ENCODE measurements at places on chromosomes 4 and X.
A peak's percentile ranks its signal among the peaks of the same experiment; 100 is the strongest.

GRCh38 chr4:54278216-54278615 lies 49.1 kb downstream of the PDGFRA start:
- no peak for DNase-seq

DNA sequence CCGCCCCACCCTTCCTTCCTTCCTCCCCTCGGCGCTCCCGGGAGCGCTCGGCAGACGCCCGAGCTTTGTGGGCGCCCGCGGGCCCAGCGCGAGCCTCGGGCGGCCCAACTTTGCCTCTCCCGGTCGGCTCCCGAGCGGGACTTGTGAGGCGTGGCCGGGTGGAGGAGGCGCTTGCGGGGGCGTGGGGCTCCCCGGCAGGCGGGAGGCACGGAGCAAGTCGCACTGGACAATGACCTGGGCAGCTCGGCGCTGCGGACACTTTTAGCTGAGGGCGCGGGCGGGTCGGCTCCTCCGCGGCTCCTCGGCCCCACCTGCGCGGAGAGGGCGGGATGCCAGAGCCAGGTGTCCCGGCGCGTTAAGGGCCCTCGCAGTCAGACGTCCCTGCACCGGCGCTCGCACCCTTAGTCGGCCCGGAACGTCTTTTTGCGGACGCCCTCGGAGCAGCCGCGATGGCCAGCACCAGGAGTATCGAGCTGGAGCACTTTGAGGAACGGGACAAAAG lies 385 bp downstream of the DCLK2 start:
- DNase-seq: peak; percentile 11

GRCh38 chrX:10016519-10017132 lies 49.5 kb downstream of the CLDN34 start:
- DNase-seq: no peak

- DNase-seq: no peak
Measured at GRCh38 chr4:8516996-8517550, 63.1 kb upstream of the GPR78 start.

- peak; percentile 40 for DNase-seq
Measured at GRCh38 chr4:128600996-128601871, 208.3 kb upstream of the JADE1 start.

GRCh38 chr4:47933840-47934239 lies 19.5 kb upstream of the NFXL1 start:
- peak; percentile 47 for DNase-seq

DNA sequence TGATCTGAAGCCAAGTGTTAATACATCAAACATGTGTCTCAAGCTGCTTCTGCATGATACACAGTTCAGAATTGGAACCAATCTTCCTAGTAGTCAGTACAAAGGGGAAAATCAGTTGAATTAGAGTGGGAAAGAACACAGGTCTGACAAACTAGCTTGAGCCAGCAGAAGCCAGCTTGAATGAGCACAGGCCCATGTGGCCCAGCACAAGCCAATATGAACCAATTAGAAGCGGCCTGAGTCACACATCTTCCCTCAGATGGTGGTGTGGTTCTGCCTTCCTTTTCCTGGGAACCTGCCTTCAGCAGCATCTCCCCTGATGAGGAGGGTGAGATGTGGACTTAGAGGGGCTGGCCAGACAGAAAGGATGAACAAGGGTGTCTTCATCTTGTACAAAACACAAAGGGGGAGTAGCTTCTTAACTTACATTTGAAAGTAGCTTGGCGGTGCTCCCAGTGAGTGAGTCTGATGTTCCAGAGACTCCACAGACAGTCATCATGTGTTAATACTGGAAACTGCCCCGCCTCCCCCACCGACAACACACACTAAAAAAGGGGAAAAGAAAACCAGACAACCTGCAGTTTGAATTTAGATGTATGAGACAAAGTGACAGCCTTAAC lies 72.0 kb downstream of the FRMPD4 start:
- no peak for DNase-seq

DNA sequence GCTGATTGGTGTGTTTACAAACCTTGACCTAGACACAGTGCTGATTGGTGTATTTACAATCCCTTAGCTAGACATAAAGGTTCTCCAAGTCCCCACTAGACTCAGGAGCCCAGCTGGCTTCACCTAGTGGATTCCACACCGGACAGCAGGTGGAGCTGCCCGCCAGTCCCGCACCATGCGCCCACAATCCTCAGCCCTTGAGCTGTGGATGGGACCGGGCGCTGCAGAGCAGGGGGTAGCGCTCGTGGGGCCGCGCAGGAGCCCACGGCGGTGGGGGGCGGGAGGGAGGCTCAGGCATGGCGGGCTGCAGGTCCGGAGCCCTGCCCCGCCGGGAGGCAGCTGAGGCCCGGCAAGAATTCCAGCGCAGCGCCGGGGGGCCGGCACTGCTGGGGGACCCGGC lies 30.7 kb downstream of the MEPE start:
- DNase-seq: no peak

DNA sequence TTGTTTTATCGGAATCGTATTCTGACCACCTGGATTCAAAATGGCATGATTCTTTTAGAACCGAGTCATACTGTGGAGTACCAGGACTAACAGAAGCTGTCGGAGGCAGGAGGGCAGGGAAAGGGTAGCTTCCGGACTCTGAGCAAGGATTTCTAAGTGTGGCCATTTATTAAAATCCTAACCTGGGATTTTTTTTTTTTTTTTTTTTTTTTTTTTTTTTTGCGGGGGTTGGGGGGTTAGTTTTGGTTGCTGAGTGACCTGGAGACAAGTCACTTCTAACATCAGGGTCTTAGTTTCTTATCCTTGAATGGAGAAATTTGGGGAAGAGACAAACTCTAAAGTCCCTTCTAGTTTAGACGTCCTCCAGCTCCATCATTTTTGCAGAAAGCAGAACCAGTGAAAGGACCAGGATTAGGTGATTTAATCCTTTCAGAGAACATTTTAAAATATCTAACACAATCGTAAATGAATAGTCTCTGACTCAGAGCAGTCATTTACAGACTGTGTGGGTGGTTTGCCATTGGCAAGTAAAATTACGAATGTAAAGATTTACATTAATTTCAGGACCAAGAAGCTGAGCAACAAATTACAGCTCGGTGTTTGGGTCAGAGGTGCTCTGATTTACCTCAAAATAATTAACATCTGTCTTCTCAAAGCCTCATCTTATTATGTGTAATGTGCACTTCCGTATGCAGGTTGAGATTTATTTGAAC lies 7.3 kb downstream of the SLC25A5 start:
- DNase-seq: no peak

DNA sequence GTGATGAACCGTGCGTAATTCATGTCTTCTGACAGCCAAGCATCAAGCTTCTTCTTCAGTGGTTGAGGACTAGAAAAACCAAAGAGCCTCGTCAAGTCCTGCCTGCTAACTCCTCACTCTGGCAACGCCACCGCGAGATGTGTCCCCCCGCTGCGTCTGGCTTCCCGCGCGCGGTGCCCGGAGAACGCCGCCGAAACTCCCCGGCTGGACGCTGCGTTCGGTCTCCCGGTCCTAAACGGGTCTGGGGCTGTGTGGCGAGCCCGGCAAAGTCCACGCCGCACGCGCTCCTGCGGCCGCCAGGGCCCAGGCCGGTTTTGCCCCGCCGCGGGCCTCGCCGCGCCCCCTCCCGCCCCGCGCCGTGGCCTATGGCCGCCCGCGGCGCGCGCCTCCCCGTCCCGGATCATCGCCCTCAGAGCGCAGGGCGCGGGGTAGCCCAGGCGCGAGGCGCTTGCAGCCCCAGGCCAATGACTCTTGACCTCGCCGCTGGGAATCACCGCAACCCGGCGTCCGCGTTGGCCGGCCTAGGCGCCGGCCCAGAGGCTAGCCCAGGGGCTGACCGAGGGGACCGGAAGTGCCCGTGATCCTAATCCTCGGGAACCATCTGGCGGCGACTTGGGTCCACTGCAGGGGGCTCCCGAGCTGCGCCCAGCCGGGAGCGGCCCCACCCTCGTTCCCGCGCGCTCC lies at the start of gene AADAT:
AADAT (minus strand) TSS at position 289 of the 684 bp plus-strand sequence; CDS start at position 23, 266 bp downstream.
- peak; percentile 66 for DNase-seq

DNA sequence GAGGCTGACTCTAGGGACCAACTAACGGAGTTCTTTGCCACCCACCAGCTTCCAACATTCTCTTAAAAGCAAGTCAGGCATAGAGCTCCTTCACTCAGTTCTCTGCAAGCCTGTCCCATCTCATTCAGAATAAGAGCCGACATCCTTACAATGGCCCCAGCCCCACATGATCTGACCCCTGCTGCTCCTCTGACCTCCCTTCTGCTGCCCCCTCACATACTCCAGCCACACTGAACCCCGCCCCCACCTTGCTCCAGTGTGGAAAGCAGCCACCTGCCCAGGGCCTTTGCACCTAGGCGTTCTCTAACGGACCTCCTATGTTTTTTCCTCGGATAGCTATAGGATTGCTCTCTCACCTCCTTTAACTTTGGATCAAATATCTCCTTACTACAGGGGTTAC lies 143.2 kb upstream of the ETNPPL start:
- no peak for DNase-seq

DNA sequence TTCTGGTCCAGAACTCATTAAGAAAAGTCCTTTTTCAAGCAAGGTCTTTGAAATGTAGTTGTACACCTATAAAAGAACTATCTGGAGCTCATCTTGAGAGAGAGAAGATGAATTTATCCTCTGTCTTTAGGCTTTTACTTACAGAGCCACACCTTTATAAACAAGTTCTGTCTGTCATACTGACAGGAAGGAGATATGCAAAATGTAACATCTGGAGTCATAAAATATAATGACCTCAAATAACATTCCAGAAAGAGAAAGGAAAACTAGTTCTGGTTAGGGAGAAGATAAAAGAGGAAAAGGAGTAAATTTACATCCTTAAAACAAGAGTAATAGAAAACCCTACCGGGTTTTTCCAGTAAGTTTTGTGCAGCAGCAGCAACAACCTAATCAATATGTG lies 1.3 kb downstream of the INPP4B start:
- no peak for DNase-seq

- DNase-seq: no peak
Measured at GRCh38 chrX:99973572-99974226, 436.4 kb downstream of the PCDH19 start.

Measured in amniotic stem cell (primary cell).